Neural crest cell (in vitro differentiated cells): ENCODE measurements at places on chromosomes 4 and X.
A peak's percentile ranks its signal among the peaks of the same experiment; 100 is the strongest.

- DNase-seq: no peak
Measured at GRCh38 chr4:170529748-170530722, 440.3 kb upstream of the AADAT start.

DNA sequence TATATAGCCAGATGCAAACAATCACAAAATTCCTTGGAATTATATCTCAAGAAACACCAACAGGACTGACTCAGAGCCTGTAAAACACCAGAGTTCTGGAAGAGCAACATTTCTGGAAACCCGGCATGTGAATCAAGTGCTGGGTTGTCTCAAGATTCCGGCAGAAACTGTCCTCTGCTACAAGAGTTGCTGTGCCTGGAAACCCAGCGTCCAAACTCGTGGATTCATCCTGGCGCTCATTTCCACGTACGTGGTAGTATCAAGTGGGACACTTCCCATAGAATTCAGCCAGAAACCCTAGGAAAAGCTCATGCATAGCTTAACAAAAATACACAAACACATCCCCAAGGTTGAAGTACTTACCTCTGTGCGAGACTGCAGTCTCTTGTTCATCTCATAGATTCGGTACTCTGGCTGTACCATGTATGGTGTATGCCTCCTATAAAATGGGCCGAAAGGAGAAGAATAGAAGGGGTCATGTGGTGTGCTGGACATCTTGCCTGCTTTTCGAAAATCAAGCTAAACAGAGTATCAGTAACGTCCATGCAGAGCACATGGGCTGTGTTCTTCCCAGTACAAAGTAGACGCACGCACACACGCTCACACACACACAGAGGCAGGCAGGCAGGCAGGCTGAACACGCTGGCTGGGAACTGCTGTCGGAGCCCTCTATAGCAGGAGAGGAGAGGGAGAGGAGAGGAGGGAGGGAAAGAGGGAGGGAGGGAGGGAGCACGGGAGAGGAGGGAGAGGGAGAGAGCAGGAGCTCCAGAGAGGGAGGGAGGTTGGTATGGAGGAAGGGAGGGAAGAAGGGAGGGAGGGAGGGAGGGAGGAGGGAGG is at the start of gene LDB2:
Gene LDB2, minus strand, starts transcription at position 655 of the 837 bp plus-strand sequence.
- DNase-seq: peak; percentile 41

DNA sequence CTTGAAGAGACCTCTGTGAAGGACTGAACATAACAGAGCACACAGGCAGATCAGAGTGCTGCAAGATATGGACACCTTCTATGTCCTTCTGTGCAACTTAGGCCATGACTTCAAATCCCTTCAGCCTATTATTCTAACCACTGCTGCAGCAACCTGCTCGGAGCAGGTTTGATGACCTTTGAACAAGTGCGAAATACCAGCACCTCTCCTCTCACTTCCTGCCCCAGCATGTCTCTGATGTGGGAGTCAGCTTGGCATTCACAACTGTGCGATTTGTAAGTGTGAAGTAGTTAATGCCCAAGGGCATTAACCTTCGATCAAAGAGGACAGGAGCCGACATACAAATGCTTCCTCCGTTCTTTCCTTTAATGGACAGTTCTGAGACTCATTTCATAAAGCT is 1.6 kb upstream of the EXOC1 start:
- DNase-seq: no peak

DNA sequence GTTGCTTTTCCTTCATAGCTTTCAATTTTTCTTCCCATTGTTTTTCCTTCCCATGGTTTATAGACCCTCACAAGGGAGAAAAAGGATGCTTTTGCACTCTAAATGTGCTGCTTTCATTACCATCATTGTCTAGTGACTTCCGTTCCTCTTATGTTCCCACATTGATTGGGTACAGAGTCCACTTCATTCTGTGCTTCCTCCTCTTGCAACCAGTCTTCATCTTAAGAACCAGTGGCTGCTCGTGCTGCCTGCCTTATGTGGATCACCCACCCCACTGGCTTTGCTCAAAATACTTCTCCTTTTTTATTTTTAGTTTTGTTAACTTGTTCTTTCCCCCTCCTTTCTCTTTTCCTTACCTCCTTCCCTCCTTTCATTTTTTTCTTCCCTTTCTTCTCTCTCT is 76.5 kb upstream of the BOD1L1 start:
- DNase-seq: no peak

DNA sequence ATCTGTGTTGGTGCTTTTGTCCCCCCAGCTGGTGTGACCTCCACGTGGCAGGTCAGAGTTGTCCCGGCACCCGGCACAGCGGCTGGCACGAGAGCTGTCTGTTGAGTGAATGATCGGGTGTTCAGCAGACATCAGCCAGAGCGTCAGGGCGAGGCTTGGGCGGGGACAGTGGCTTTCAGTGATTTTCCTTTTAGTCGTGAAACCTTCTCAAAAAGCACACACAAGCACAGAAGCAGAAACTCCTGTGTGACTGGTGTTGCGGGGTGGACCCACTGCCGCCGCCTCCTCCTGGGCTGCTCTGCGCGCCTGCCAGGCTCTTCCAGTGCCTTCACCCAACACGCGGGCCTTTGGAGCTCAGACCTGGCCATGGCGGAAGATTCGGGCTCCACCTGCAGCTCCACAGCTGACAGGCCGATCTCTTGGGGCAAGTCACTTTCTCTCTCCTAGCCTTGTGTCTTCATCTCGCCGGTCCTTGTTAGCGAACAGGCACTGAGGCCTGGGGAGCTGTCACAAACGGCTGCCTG is 51.4 kb upstream of the HGFAC start:
- DNase-seq: no peak

GRCh38 chr4:89213382-89213701 is 94.3 kb downstream of the GPRIN3 start:
- no peak for DNase-seq

DNA sequence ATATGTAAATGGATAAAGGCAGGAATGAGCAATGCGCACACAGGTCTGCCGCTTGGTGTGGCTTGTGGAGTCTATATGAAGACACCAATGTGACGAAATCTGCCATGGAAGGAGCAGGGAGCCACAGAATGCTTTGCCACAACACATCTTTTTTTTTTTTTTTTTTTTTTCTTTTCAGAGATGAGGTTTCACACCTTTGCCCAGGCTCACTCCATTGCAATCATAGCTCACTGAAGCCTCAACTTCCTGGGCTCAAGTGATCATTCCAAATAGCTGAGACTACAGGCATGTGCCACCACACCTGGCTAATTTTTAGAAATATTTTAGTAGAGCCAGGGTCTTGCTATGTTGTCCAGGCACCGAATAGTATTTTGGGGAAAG is 17.4 kb upstream of the SLC34A2 start:
- DNase-seq: no peak

- no peak for DNase-seq
Measured at GRCh38 chrX:95585321-95585720, 1099.3 kb upstream of the DIAPH2 start.

GRCh38 chr4:81152839-81153713 is 61.9 kb downstream of the PRKG2 start:
- DNase-seq: no peak

DNA sequence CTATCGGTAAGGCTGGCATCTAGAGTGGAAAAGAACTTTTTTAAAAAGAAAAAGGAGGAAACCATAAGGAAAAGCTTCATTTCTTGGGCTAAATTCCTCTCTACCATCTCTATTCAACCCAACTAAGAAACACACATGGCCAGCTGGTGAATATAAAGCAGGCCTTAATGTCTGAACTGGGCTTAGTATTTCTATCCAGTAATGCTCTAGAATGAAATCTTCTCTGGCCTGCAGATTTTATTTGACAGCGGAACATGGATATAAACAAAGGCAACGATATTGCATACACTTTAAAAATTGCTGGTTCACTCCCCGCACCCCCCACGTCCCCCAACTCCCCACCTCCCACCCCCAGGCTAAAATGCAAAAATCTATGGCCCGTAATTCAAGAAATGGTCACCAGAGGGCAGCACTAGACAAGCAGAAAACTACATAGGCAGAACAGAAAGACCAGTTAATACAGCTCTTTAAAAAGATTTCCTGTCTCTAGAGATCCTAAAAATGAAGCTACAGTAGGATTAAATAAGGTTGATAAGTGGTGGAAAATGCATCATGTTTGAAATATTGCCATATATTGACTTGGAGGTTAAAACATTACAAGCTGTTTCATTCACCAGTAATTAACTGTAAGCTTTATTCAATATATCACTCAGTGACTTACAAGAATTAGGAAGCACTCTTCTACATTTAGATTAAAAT is 155.2 kb upstream of the GALNT7 start:
- DNase-seq: peak; percentile 73

DNA sequence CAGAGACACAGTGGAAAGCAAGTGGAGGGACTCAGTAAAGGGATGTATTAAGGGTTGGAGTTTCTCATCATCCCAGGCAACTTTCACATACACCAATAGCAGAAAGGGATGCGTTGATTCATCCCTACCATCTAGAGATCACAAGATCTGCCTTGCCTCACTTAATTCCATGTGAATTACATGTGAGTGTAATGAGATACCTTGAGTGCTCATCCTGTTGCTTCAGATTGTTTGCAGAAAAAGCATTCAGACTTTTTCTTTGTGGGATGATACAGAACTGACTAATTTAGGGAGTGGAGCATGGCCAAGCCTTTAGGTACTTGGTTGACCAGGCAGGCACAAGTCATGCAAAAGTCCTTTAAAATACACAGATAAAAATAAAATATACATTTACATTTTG is 124.8 kb upstream of the SLIT2 start:
- DNase-seq: no peak
